Calu3 (cell line): ENCODE measurements at places on chromosomes 11 and 22.

DNA sequence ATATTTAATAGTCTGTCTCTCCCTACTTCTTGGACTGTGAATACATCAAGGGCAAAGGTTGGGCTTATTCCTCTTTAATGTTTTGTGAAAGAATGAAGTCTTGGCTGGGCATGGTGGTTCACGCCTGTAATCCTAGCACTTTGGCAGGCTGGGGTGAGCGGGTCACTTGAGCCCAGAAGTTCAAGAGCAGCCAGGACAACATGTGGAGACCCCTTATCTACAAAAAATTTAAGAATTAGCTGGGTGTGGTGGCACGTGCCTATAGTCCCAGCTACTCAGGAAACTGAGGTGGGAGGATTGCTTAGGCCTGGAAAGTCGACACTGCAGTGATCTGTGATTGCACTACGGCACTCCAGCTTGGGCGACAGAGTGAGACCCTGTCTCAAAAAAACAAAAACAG, 20.2 kb downstream of the RNF121 start:
- DNase-seq: no peak

DNA sequence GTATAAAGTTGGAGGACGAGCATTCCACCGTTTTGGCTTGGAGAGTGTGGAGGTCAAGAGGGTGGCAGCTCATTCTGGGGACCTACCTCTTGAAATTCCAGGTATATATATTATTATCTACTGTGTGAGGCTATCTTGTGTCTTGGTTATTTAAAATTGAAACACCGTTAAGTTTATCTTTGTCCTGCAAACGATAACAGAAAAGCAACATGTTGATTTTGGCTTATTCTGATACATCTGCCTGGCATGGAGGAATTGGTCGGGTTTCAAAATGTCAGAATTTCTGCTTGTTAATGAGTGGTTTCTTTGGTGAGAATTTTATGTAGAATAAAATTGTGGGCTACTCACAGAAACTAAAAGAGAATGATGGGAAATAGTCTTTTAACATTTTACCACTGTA, 54.4 kb downstream of the SVIP start:
- DNase-seq: no peak

GRCh38 chr22:32319861-32320406, 37.7 kb upstream of the RFPL3 start:
- no peak for DNase-seq

GRCh38 chr11:44316659-44317240, 6.8 kb upstream of the ALX4 start:
- no peak for DNase-seq

DNA sequence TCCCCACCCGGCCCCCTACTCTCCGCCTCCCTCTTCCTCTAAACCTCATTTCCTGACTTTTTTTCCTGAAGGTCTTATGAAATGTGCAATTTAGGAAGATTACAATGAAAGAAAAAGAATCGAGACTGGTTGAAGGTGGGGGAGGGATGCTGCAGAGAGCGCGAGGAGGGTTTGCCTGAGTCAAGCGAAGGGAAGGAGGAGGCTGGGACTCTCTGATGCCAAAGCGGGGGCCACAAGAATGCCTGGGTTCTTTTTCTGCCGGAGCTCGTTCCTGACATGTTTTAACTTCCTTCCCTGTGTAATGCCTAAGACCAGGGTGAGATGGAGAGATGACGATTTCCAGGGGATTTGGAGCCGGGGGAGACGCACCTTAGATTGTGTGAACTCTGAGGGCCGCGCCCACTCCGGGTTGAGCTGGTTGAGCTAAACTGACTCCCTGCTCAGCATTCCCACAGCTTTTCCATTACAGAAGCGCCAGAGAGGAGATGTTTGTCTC, 270.5 kb upstream of the SORL1-AS1 start:
- no peak for DNase-seq

DNA sequence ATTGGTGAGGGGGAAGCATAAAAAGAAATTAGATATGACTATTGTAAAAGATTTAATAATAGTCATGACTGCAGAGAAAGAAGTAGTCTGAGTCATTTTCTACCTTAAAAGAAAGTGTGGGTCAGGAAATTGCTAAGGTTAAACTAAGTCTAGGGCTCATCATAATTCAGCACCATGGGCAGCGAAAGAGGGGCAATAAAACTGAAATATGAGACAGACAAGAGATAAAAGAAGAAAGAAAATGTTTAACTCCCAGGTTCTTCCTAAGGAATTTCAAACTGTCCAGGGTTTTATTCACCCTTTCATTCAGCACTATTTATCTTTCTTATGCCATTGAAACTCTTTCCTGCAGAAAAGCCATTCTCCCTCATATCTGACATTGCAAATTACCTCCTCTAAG, 114.4 kb upstream of the API5 start:
- no peak for DNase-seq

GRCh38 chr22:40747361-40747760, 68.1 kb downstream of the MCHR1 start:
- no peak for DNase-seq

DNA sequence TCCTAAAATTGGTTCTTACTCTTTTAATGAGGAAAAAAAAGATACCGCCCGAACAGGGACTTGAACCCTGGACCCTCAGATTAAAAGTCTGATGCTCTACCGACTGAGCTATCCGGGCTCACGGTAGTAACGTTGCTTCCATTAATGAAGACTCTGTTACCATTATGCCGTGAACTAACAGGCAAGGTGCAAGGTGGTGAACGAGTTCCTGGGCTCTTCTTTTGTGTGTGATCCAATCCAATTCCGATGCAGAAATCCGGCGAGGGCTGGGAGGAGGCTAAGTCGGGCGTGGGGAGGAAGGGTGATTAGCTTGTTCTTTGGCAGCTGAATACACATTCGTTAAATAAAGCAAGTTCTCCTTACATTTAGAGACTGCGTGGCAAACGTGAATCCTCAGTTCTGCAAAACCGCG, 49.0 kb downstream of the OR4D9 start:
- peak; percentile 80 for DNase-seq

DNA sequence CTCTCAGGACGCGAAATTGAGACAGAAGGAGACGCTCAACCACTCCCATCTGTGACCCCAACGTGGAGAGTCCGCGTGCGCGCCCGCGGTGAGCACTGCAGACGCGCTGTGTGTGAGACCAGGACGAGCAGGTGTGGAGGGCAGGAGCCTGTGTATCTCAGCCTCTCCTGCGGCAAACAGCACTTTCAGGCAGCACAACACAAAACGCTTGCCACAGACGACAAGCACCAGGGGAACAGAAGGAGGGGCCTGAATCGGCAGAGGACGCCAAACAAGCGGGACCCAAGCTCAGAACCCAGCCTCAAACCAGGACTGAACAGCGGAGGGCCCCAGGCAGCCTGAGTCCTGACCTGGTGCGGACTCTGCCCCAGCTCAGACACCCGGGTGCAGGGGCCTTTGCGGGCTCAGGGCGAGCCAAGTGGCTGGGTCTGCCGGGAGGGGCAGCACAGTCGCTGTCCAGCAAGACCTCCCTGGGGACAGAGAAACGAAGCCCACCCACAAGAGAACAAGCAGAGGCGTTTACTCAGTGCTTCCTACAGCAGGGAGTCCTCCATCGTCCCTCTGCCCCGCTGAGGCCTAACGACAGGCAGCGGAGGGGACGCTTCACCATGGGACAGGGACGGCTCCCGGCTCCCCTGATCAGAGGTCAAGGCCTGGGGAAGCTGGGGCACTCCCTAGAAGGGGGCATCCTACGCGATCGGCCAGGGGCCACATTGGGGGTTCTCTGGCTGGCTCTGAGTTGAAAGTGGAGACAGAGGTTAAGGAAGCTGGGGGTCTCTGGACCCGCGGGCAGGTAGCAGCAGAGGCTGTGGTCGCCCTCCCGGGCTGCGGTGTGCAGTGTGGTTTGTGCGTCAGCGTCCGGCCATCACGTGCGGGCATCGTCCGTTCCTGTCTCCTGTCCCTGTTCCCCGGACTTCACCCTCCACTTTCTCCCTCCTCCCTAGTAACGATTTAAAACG, 560.8 kb downstream of the BRD1 start:
- no peak for DNase-seq

DNA sequence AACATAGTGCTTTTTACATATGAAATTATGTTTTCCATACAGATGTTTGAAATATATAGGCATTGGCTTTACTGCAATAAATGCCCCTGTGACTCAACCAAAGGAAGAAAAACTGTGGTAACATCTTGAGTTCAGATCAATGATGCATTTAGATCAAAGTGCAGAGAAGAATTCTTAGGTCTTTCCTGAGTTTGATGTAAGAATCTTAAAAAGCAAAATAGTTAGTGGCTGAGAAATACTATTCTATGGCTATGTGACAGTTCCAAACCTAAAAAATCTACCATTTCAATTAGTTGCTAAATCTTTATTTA, 93.7 kb downstream of the SOX6 start:
- no peak for DNase-seq

- DNase-seq: no peak
Observed at GRCh38 chr11:123173040-123173855, 21.8 kb downstream of the CLMP start.

GRCh38 chr11:19995145-19995544, 165.1 kb downstream of the DBX1 start:
- DNase-seq: peak; percentile 35

DNA sequence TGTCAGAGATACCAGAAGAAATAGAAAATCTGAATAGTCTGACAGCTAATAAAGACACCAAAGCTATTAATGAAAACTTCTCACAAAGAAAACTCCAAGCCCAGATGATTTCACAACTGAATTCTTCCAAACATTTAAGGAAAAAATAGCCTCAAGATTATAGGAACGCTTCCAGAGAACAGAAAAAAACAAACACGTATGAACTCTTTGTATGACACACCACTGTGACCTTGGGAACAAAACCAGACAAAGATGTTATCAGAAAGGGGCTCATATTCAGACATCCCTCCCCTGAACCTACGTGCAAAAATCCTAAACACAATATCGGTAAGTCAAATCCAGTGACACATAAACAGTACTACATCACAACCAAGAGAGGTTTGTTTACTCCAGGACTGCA, 23.5 kb downstream of the CERK start:
- DNase-seq: no peak

DNA sequence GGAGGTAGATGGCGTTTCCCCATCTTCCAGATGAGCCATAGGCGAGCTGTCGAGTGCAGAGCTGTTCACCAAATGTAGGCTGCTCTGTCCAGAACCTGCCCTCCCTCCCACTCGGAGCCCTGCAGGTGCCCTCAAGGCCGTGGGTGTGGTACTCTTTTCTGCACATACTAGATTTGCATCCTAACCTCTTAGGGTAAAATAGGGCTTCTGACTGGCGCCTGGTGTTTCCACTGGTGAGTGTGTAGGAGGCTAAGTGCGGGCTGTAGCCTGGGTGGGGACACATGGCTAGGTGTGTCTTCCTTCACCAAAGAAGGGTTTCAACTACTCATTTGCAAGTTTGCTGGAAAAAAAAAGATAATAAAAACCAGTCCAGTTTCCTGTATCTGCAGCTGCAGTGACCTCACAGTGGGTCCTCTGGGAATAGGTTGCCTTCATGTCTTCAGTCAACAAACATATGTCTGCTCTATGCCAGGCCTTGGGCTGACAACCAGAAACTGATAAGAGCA, 8.5 kb downstream of the BIK start:
- DNase-seq: no peak

- DNase-seq: peak; percentile 78
Observed at GRCh38 chr11:65576867-65577755, 1.3 kb downstream of the EHBP1L1 start.

DNA sequence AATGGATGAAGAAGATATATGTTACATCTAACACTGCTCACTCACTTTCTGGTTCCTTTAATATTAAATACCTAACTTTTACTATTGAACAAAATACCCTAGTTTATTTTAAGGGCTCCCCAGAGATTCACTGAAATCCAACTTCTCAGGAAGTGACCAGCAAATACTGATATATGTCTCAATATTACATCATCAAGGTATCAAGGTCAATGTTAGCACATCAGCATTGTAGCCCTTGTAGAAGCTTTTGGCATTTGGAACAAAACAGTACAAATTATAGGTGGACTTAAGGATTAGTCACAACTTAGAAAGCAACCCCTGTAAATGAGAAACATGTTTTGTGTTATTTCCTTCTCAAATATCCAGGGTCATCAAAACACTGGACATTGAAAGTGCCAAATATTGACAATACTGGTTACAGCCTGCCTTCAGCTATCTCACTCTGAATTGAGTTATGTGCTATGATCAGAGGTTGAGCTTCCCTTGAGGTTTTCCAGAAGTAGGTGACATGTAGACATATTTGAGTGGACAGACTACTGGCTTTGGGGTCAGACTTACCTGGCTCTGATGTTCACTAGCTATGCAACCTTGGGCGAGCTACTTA, 1.9 kb upstream of the ATL3 start:
- no peak for DNase-seq

- DNase-seq: no peak
Observed at GRCh38 chr11:36239636-36240035, 49.6 kb downstream of the COMMD9 start.

DNA sequence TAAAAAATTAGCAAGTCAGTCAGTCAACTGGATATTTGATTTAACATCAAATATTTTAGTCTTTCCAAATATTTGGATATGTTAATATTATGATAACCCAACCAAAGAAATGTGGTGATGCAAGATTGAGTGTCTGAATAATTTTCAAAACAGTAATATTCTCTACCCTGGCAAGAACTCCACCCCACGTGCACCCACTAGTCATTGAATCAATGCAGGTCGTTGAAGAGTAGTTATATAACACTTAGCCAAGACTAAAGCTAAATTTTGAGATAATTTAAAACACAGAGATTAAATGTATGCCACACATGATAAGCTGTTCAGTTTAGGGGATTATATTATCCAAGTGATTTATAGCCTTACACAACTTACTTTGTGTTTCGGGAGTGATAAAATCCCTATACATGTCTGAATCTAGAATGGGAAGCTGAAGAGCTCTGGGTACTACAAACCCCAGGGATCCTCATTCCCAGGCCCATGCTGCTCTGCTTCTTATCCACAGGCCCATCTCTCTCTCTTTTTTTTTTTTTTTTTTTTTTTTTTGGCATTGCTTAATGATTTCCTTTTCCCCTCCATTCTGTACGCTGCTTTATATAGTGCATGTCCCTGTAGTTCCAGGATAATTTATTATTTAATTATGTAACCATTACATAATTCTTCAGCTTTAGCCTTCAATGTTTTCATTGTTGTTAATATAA, 392.9 kb downstream of the NTM start:
- no peak for DNase-seq

DNA sequence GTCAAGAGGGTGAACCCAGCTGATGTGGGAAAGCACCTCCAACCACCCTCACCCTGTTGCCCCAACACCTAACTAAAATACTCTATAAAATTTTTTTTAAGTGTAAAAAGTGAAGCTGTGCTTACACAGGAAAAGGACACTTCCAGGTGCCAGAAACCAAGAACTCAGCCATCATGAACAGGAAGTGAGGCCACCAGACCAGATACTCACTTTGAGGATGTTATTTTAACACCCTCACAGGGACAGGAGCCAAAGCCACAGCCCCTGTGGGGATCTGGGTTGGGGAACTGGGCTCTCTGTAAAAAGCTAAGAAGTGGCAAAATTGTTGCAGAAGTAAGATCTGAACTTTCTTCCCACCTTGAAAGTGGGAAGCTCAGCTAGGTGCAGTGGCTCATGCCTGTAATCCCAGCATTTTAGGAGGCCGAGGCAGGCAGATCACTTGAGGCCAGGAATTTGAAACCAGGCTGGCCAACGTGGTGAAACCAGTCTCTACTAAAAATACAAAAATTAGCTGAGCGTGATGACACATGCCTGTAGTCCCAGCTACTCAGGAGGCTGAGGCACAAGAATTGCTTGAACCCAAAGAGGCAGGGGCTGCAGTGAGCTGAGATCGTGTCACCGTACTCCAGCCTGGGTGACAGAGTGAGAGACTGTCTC, 3.8 kb downstream of the RSPH14 start:
- DNase-seq: no peak

- no peak for DNase-seq
Observed at GRCh38 chr22:38833061-38833460, 10.8 kb downstream of the NPTXR start.
